Stimulated activated CD4-positive, alpha-beta T cell treated with anti-CD3 and anti-CD28 coated beads, Interleukin-2, amount 100 ng/mL, for 48 hours (primary cell): ENCODE measurements at places on chromosomes 7 and 10.

GRCh38 chr7:93594250-93594649 lies 19.7 kb upstream of the CALCR start:
- DNase-seq: no peak

DNA sequence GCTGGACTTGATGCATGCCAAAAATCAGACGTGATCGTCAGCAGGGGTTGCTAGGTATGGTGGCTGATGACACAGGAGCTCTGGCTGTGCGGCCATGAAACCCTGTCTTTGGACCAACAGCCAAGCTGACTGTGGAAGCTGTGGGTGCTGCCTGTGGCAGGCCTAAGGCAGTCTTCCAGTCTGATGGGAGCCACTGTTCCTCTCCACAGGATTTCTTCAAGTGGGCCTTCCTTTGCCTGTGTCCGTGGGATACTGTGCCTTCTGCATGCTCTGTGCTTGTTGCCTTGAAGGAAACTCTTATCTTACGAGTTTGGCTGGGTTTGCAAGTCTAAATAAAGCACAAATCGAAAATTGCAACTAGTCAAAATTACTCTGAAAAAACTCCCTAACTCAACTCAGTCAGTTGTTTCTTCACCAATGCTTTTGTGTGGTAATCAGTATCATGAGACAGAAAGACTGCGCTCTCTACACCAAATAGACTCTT lies 101.9 kb upstream of the PDLIM1 start:
- no peak for DNase-seq

DNA sequence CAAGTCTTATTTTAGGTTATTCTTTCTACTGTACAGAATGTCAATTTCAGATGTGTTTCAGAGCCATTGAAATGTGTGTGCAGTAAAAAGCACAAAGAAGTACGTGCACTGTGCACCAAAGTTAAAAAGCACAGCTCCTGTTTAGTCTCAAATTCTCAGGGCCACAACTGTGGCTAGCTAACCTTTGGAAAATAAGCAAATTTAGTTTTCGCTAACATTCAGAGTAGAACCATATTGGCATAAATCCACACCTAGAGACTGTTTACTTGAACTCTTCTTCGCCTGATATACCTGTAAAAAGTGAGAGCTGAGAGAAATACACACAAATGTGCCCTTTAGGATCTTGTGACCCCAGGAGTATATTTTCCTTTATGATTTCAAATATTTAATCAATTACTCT lies 353.9 kb downstream of the TFEC start:
- DNase-seq: no peak

- DNase-seq: no peak
Observed at GRCh38 chr10:60358282-60358681, 31.4 kb downstream of the ANK3 start.

DNA sequence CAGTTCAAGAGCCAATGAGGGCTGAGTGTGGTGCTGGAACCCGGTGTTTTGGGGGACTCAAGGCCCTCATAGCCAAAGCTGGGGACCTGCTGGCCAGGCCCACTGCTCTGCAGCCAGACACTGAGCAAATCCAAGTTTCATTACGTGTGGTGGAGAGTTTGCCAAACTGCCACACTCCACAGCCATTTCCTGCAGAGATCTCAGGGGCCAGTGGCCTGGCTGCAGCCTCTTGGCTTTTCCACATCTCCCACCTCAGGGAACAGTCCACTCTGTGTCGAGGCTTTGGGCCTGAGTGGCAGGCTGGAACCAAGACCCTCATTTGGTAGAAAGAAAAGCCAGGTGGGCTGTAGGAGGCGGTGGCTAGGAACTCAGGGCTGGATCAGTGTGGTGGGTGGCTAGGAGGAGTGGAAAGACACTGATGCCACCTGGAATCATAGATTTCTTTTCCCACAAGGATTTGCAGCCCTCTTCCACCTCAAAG lies 3.2 kb downstream of the HOXA11 start:
- no peak for DNase-seq

DNA sequence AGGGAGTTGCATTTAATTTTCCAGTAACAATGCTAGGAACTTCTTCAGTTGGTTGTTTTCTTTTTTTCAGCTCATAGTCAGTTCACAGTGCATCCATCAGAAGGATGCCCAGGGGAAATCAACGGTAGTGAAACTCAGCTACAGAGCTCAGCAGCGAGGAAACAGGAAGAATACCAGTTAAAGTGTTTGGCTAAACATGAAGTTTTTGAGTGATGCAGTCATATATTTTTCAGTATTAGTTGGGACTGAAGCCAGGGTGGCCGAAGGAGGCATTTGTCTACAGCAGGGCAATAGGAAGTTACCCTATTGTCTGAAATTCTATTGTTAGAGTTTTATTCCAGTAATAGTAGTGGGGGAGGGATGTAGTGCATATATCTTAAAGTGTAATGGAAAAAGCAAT lies 45.3 kb upstream of the MALRD1 start:
- DNase-seq: no peak

DNA sequence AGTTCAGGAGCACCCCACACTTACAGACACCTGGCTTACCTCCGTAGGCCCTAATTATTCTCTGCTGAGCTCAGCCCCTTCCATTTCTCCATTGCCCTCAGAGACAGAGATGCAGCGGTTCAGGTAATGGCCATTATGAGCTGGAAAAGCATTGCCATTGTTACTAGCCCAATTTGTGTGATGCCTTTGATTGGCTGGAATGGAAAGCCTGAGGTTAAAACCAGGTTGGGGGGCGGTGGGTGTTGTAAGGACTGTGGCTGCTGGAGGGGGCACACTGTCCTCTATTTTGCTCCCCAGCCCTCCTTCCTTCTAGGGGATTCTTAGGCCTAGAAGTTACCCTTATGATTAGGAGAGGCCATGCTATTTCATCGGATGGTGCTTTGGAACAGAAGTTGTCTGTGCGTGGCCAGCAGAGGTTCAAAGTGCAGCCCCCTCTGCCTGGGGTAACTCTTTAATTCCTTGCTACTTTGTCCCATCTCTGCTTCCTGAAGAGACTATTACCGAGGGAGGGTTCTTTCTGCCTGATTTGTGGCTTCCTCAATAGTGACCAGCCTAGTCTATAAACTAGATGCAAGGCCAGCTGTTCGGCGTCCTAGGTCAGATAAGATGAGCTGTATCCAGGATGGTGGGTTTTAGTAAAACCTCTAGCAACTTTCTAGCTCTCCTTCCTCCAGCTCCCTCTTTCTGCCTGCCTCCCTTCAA lies 14.2 kb upstream of the ACSL5 start:
- DNase-seq: no peak

- no peak for DNase-seq
Observed at GRCh38 chr10:115972426-115972825, 300.6 kb downstream of the GFRA1 start.

- no peak for DNase-seq
Observed at GRCh38 chr10:101816376-101816775, 1.9 kb downstream of the OGA start.

GRCh38 chr10:110993024-110993693 lies 73.8 kb downstream of the SHOC2 start:
- no peak for DNase-seq

GRCh38 chr10:50384898-50385297 lies 133.6 kb upstream of the ASAH2 start:
- no peak for DNase-seq

DNA sequence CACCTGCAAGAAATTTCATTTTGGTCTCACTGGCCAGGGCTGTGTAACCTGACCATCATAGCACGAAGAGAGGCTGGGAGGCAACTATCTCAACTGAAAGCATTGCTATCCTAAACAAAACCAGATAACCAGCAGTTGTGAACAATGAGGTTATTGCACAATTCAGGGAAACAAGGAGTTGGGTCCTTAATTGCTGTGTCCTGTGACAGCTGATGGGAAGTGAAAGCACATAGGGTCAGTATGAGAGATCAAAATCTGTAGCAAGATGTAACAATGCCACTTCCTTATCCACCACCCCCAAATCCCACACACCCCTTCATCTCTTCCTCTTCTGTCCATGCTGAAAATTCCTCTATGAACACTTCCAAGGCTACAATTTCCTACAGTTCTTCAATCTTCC lies 80.2 kb downstream of the HTR7 start:
- DNase-seq: no peak

- no peak for DNase-seq
Observed at GRCh38 chr10:75531571-75532031, 100.2 kb downstream of the LRMDA start.
